ENCODE measurements at places on chromosomes 4 and X. TPM values are rescaled to one million over a fixed set of nuclear protein-coding genes. Genes with fewer than 3 reads are reported as not detected.

GLRB gene
- 16.5 TPM for polyA plus RNA-seq

SHROOM2 gene
- polyA plus RNA-seq, result 16.8 TPM

SNCA gene
- 53.9 TPM for polyA plus RNA-seq

NLGN3 gene
- 5.1 TPM for polyA plus RNA-seq

GAGE12J gene
- not detected for polyA plus RNA-seq

UGT2B17 gene
- polyA plus RNA-seq, result 0.15 TPM

DGKK gene
- polyA plus RNA-seq, result 13.0 TPM

LEF1 gene
- 83.2 TPM for polyA plus RNA-seq

MAGEB10 gene
- polyA plus RNA-seq, result 0.07 TPM

ZNF275 gene
- polyA plus RNA-seq, result 22.0 TPM

VCX3B gene
- 0.23 TPM for polyA plus RNA-seq

PLK4 gene
- 36.7 TPM for polyA plus RNA-seq

YIPF6 gene
- 58.1 TPM for polyA plus RNA-seq

FRMPD4 gene
- 0.18 TPM for polyA plus RNA-seq

IL15 gene
- polyA plus RNA-seq, result 2.5 TPM

CHIC1 gene
- polyA plus RNA-seq, result 12.1 TPM

MAGEA11 gene
- not detected for polyA plus RNA-seq

CENPVL1 gene
- polyA plus RNA-seq, result 0.28 TPM

TMEM164 gene
- 38.8 TPM for polyA plus RNA-seq

UGT2B11 gene
- polyA plus RNA-seq, result 0.71 TPM

BANK1 gene
- polyA plus RNA-seq, result 2.8 TPM

FGF16 gene
- polyA plus RNA-seq, result not detected

LRIT3 gene
- 1.4 TPM for polyA plus RNA-seq

PASD1 gene
- polyA plus RNA-seq, result 0.05 TPM

FAM3A gene
- polyA plus RNA-seq, result 28.7 TPM

IL2 gene
- not detected for polyA plus RNA-seq

RASSF6 gene
- polyA plus RNA-seq, result 8.8 TPM

AFM gene
- polyA plus RNA-seq, result 16.7 TPM

SLC4A4 gene
- 81.7 TPM for polyA plus RNA-seq

TCEAL6 gene
- 0.25 TPM for polyA plus RNA-seq

CT83 gene
- not detected for polyA plus RNA-seq

ZAR1 gene
- polyA plus RNA-seq, result not detected

SSX4 gene
- polyA plus RNA-seq, result not detected

ZNF711 gene
- polyA plus RNA-seq, result 96.3 TPM

STK32B gene
- polyA plus RNA-seq, result 11.1 TPM

DACH2 gene
- 30.7 TPM for polyA plus RNA-seq

CRMP1 gene
- polyA plus RNA-seq, result 69.3 TPM

OCIAD2 gene
- 209 TPM for polyA plus RNA-seq

TEX28 gene
- not detected for polyA plus RNA-seq

IL2RG gene
- 0.93 TPM for polyA plus RNA-seq

OTC gene
- not detected for polyA plus RNA-seq

GPC4 gene
- 20.3 TPM for polyA plus RNA-seq

TRAPPC11 gene
- 55.3 TPM for polyA plus RNA-seq

ADH6 gene
- 32.0 TPM for polyA plus RNA-seq

CTAG1A gene
- not detected for polyA plus RNA-seq

NXF2 gene
- 0.71 TPM for polyA plus RNA-seq
